ENCODE measurements at places on chromosomes 5 and 9.

DNA sequence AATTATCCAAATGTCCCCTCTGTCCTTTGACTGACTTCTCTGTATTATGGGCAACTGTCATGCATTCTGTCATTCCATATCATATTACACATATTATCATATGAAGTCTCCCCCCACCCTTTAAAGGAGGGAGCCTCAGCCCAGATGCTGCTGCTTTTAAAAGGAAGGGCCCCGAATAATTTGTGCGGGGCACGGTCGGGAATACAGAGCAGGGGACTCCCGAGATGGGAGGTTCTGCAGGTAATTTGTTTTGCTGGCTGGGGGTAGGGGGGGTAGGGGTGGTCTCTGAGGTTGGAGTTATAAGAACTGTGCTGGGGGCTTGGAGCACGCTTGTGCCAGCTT, 10.1 kb upstream of the LHX2 start:
- no peak for DNase-seq

DNA sequence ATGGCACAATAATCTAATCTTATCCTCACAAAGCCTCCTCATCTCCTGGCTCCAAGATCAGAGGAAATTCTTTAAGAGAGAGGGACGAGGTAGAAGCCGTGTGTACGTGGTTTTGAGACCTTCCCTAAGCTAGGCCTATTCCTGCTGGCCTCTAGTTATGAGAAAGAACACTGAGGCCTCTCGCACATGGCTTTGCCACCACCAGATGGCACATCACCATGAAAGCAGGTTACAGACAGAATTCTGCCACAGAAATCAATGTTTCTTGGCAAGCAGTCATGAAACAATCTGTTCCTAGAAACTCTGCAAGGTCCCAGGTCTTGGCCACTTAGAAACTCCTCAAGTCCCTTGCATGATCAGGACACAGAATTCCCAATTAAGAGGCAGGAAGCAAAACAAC, 268.2 kb upstream of the TAS2R1 start:
- no peak for DNase-seq

DNA sequence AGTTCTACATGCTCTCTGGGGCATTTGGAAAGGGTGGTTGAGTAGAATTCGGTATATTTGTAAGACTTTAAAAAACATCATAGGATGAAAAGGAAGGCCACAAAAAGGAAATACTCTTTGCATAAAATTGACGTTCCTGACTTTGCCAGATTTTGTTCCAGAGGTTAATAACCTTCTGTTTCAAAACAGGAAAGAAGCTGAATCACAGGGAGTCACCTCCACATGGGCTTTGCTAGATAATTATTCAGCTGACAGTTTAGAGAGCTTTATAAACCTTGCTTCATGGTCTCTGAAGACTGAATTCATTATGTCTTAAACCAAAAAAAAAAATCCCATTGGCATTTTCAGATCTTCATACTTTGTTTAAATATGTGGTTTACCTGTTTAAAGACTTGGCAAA, 203.7 kb downstream of the SEMA6A start:
- DNase-seq, result no peak

- peak; percentile 22 for DNase-seq
Measured at GRCh38 chr5:36236801-36237200, 4.9 kb downstream of the NADK2 start.

DNA sequence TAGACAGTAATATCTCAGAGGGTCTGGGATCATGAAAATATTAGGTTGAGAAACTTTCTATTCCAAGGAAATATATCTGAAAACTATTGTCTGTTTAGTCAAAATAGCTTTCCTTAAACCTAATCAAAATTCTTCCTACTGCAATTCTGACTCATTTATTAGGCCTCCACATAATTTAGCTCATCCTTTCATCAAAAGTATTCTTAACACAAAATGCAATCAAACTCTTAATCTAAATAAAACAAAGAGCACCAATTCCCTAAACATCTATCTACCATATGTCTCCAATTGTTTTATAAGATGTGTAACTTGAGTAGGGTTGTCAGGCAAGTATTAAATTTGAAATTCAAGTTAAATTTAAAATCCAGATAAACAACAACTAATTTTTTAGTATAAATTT, 142.1 kb downstream of the PLK2 start:
- DNase-seq, result no peak
